ENCODE measurements at places on chromosomes 13 and 19.

DNA sequence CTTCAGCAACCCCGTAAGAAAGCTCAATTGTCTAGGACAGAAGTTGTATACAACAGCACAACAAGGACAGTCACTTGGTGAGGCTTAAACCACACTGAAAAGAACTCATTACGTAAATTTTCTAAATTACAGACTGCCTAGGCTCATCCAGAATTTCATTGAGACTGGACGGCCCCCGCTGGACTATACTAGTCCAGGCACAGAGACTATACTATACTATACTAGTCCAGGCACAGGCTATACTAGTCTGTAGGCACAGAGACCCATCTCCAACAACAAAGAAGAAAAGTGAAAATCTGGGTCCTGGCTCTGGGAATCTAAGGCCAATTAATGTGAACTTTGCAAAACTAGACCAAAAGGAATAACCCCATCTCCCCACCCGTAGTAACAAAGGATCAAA is 700 bp downstream of the ZNF816 start:
- no peak for DNase-seq

DNA sequence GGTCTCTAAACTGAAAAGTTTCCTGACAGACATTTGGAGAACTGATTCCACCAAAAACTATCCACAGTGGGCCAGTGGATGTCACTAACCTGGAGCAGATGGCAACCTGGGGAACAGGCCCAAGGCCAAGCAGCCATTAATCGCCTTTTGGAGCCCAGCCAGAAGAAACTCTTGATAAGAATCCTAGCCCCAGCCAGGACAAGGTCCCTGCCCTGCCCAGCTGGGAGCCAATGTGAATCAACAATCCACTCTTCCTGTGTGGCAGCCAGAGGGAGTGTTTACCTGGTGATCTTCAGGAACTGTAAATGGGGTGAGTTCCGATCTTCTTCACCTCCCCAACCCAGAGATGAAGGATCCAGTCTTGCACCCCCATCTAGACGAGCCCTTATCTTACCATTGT is 14.5 kb upstream of the IGSF23 start:
- no peak for DNase-seq

- DNase-seq: no peak
Measured at GRCh38 chr13:45519493-45519892, 54.8 kb downstream of the COG3 start.

DNA sequence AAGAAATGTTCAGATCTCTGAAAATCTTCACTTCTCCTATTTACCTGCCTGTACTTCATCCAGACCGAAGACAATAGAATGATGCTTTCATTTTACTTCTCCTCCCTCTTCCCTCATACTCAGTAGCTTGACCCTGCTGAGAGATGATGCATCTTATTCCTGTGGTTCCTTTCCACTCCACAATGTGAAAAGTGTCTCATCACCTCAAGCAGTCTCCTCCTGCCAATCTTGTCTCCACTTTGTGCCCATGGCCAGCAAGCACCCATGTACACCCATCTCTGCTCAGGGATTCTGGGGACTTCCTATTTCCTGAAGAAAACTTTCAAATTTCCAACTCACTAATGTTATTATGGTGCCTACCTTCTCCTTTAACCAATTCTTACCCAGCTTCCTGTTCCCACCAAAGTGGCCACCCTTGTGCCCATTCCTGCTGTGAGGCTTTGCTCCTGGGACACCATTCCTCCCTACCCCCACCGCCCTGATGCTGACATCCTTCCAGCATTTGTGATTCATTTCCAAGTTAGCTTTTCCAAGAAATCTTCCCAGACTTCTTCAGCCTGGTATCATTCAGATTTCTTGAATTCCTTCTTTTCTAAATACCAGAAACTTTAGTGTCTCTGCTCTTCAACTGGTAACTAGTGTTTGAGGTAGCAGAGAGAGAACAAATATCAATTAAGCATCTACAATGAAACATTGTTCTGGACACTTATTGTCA is 212.5 kb downstream of the POSTN start:
- DNase-seq: no peak

Measured in T-helper 22 cell (primary cell).